ENCODE measurements at places on chromosomes 2 and 18. TPM values are rescaled to one million over a fixed set of nuclear protein-coding genes. Genes with fewer than 3 reads are reported as not detected.

The NEU2 gene
- total RNA-seq = not detected

The SLC66A3 gene
- total RNA-seq = 36.6 TPM

The TCF23 gene
- total RNA-seq = not detected

The IL1F10 gene
- total RNA-seq = not detected

The AQP12B gene
- total RNA-seq = not detected

The PSMA8 gene
- not detected for total RNA-seq

The CHRNG gene
- not detected for total RNA-seq

The SP140 gene
- 0.28 TPM for total RNA-seq

The GULP1 gene
- total RNA-seq = 57.0 TPM

The MYL12A gene
- 348 TPM for total RNA-seq
